Peyer's patch (tissue), 4 donors: ENCODE measurements at places on chromosomes 13 and 19. TPM values are rescaled to one million over a fixed set of nuclear protein-coding genes. Genes with fewer than 3 reads are reported as not detected.

FBXO17 gene
- 4.1 TPM for total RNA-seq

SLC17A7 gene
- not detected for total RNA-seq

STXBP2 gene
- 117 TPM for total RNA-seq

ZNF835 gene
- total RNA-seq = 0.94 TPM

GRCh38 chr19:48772503-48772953, 17.2 kb downstream of the FGF21 start:
- DNase-seq = no peak

DNA sequence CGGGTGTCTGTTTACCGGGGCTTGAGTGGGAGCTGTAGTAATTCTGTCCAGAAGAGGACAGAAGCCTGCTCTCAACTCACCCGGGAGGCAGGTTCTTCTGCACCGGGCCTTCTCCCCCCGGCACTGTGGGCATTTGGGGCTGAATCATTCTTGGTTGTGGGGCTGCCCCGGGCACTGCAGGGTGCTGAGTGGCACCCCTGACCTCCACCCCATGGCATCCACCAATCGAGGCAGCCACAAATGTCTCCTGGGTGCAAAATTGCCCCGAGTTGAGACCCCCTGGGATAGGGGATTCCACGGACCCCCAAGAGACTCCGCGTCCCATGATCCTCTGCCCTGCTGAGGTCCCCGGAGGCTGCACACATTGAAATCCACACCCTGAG, 68.8 kb downstream of the GNG7 start:
- no peak for DNase-seq

DNA sequence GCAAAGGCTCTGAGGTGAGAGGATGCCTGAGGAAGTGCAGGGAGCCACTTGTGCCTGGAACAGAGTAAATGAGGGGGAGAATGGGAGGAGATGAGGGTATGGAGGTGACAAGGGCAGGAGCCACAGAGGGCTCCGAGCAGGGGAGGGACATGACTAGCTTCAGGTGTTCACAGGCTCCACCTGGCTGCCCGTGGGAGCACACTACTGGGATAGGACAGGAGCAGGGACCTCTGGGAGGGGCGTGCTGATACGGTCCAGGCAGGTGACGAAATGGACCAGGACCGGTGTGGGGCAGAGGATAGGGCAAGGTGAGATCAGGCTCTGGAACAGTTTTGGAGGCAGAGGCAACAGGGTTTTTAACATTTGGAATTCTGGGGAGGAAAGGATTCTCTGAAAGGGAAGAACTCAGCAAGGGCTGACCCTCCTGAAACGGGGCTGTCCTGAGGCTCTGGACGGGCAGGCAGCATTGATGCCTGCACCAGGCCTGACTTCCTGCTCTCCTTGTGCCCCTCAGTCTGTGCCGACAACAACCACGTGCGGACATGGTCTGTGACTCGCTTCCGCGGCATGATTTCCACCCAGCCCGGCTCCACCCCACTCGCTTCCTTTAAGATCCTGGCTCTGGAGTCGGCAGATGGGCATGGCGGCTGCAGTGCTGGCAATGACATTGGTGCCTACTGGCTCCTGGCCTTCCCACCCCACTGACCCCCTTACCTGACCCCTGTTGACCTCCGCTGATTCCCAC, 11.6 kb downstream of the SHKBP1 start:
- no peak for DNase-seq

- DNase-seq = no peak
Observed at GRCh38 chr13:29465741-29466293, 129.7 kb downstream of the SLC7A1 start.

- DNase-seq = no peak
Observed at GRCh38 chr13:51318015-51318414, 21.5 kb upstream of the SERPINE3 start.
